ENCODE measurements at places on chromosomes 12 and 14. TPM values are rescaled to one million over a fixed set of nuclear protein-coding genes. Genes with fewer than 3 reads are reported as not detected.

The FAM186B gene
- 0.47 TPM for polyA plus RNA-seq

DNA sequence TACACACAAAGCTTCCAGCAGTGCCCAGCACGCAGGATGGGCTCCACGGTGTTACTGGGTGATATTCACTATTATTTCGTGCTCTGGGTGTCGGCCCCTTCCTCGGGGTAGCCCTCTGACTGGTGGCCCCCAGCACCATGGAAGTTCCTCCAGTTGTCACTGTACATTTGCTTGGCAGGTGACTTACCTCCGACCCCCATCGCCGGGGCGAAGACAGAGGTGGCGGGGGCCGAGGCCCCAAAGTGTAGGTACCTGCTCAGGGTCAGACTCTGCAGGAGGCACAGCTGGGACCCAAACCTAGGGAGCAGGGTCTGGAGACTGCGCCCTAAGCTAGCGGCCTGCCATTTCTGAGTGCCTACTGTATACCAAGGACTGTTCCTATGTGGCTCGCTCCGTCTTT lies 98.9 kb downstream of the RFLNA start:
- no peak for DNase-seq

DNA sequence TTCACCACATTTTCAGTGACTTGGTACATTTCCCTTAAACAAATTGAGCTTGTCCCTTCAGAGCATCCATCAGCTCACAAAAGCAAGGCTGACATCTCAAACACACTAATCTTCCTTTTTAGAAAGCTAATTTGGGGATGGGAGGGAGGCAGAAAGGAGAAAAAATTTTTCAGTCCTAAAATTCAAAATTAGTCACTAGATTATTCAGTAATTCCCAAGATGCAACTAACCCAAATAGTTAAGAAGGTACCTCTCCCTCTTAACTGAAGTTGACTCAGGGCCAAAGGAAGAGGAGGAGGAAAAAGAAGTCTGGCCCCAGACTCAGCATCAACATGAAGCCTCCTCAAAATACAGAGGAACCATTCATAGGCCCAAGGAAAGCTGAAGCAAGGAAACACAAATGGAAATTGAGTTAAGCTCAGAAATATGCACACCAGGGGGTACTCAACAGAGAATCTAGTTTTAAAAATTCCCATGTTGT lies 21.7 kb downstream of the CBX5 start:
- no peak for DNase-seq

GRCh38 chr12:65894088-65894487 lies 69.8 kb downstream of the HMGA2 start:
- no peak for DNase-seq

DNA sequence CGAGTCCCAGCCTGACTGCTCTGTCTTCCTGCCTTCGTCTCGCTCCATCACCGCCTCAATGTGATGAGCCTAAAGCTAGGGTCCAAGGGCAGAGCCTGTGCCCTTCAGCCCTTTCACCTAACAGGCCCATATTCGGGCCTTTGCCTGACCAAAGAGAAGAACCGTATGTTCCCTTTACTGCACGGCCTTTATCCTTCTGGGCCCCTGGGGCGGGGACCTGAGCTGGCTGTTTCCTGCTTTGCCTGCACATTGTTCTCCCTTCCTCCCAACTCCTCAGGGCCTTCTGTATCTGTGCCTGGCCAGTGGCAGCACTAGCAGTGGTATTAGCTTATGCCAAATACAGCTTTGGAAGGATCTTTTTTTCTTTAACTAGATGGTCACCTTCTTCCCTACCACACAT lies 8.5 kb upstream of the MYL6B start:
- no peak for DNase-seq

The AGAP2 gene
- 1.8 TPM for polyA plus RNA-seq

DNA sequence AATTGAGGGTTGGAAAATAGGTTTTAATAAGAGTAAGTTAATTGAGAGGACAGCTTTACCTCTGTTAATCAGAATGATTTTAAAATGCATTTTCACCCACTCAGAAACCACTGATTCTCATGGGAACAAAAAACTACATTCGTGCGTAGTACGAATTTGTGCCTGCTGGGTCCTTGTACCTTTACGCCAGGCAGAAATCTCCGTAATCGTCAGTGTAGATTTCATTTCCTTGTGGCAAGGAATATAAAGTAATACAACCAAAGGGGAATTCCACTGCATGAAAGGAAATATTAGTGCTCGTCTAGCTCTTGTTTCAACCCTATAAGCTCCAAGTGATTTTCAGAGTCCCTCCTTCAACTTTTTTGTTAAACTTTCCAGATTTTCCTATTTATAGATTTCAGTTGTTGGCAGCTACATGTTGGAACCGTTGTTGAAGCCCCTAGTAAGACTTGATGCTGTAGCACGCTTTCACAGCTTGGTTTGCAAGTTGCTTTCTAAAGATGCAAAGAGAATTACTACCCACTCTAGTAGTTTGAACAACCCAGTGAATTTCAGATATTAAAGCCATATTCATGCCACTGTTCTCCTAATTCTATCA lies 90.6 kb downstream of the ETV6 start:
- no peak for DNase-seq

- DNase-seq = no peak
Observed at GRCh38 chr12:111067498-111067897, 147.1 kb upstream of the MYL2 start.

GRCh38 chr14:101559624-101560533 lies 1.4 kb upstream of the DIO3 start:
- DNase-seq = no peak

DNA sequence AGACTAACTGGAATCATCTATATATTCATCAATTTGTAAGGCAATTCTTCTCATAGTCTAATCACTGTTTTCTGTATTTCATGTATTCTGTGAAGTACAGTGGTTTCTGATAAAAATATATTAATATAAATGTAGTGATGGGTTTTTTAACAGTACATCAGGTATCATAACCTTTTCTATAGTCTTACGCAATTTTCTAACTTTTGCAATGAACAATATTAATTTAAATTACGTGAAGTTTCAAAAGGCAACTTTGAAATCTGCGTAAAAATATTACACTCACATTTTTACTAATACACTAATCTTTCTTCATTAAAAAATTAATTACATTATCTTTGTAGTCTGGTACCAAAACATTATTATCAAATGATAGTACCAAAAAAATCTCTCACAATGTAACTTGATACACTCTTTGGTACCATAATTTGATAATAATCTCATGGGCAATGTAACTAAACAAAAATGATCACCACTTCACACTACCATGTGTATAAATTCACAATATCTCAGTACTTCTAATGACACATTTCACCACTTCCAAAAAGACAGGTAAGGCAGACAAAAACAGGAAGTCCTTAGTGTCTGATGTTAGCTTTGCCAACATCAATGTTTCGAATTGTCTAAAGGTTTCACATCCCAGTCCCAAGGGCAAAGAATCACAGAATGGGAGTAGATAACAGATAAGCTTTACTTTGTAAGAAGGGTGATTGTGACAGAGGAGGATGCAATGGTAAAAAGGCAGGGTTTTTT lies 8.7 kb downstream of the DNAI7 start:
- DNase-seq = no peak

Data from left renal cortex interstitium (tissue), 4 donors.